Small intestine (tissue), 16 donors: ENCODE measurements at places on chromosomes 1 and 21. TPM values are rescaled to one million over a fixed set of nuclear protein-coding genes. Genes with fewer than 3 reads are reported as not detected.

The CYP4Z1 gene
- not detected for polyA plus RNA-seq

The FALEC gene
- 0.24 TPM for polyA plus RNA-seq

The OR2AK2 gene
- polyA plus RNA-seq = not detected

The CORT gene
- not detected for polyA plus RNA-seq

The PDC gene
- 0.28 TPM for polyA plus RNA-seq

DNA sequence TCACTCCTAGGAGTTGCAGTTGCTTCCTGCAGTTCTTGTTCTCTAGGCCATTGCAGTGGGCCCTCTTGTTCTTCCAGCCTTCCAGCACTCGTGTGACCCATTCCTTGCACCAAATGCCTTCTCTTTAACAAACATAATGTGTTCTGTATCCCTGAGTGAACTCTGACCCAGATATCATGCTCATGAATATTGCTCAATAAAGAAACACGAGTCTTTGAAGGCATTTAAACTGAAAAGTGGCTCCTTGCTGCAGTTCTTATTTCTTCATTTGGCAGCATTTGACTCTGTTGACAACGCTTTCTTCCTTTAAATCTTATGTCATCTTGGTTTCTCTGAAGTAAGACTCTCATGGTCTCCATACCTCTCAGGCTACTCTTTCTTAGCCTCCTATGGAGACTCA is 100.7 kb upstream of the PDE4B start:
- no peaks in the 10 kb centered on the region for H3K36me3 ChIP-seq
- H3K27me3 ChIP-seq = no peaks in the 10 kb centered on the region
- no peak overlapping the region for H3K4me3 ChIP-seq
- DNase-seq = peak; percentile 13
- no peak overlapping the region for H3K27ac ChIP-seq

DNA sequence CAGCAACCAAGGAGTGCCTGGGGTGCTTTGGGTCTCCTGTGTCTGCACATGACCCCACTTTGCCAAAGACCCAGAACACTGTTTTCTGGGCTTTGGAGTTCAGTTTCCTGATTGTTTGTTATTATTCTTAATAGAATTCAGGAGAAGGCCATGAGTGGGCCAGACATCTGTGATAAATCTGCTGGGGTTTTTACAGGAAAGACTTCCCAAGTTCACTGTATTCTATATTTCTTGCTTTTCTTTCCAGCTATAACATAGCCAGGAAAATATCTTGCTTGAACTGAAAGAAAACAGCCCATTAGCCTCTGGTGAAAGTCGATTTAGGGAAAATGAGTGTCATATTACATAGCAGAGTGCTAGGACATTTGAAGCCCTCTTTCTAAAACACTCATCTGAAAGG is 345.1 kb upstream of the USP24 start:
- H3K27ac ChIP-seq = no peak overlapping the region
- H3K4me3 ChIP-seq = no peak overlapping the region
- no peak for DNase-seq

GRCh38 chr1:197062692-197063091 is 4.4 kb downstream of the F13B start:
- no peak overlapping the region for H3K4me3 ChIP-seq
- H3K27ac ChIP-seq = no peak overlapping the region
- H3K4me1 ChIP-seq = no peaks in the 10 kb centered on the region
- no peaks in the 10 kb centered on the region for H3K27me3 ChIP-seq
- no peaks in the 10 kb centered on the region for H3K36me3 ChIP-seq
- DNase-seq = no peak

DNA sequence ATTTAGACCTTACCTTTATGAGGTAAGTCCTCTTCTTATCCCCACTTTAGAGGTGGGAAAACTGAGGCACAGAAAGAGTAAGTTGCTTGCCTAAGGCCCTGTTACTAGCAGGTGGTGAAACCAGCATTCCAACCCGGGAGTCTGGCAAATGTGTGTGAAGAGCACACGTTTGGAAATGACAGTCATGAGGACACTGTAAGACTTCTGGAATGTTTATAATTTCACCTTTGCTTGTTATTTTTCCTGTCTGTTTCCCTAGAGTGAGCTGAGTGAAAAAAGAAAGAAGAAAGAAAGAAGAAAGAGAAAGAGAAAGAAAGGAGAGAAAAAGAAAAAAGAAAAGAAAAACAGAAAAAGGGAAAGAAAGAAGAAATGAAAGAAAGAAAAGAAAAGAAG is 21.2 kb upstream of the LGALS8 start:
- DNase-seq = no peak
- no peak overlapping the region for H3K27ac ChIP-seq
- H3K27me3 ChIP-seq = no peaks in the 10 kb centered on the region
- no peaks in the 10 kb centered on the region for H3K4me1 ChIP-seq
- no peak overlapping the region for H3K4me3 ChIP-seq

DNA sequence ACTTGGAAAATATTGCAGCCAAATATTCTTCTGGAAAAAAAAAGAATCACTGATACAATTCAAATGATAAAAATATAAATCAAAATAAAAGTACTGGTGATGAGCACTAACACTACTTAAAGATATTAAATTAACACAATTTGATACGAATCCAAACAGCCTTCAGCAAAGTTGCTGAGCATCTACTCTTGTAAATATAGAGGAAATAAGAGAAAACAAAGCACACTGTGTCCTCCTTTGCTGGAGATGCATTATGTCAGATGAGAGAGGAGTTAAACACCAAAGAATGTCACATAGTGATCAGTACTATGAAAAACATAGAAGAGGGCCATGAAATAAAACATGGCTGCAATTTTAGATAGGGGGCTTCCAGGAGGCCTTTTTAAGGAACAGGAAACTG is 177.4 kb upstream of the RNPC3 start:
- no peak overlapping the region for H3K27ac ChIP-seq
- H3K36me3 ChIP-seq = no peaks in the 10 kb centered on the region
- H3K27me3 ChIP-seq = no peaks in the 10 kb centered on the region

GRCh38 chr1:61152469-61153105 is 70.2 kb downstream of the NFIA start:
- DNase-seq = peak; percentile 31
- no peak overlapping the region for H3K27ac ChIP-seq
- no peaks in the 10 kb centered on the region for H3K36me3 ChIP-seq
- peaks cover 12% of the 10 kb centered on the region for H3K4me1 ChIP-seq

DNA sequence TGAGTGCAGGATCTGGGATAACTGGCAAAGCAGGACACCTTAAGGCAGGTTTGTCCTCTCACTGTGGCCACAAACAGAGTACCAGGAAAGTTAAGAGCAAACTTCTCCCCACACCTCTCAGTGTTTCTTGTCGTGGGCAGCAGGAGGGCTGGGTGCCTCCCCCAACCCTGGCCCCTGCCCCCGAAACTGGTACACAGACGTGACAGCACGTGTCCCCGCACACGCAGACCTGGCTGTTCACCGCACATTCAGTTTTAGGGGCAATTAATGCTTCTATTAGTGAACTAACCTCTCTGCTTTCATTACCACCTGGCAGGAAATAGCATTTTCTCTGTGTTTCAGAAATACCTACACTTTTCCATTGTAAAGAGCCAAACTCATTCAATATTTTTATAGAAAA is 32.9 kb upstream of the RIPK4 start:
- no peaks in the 10 kb centered on the region for H3K4me1 ChIP-seq
- no peak overlapping the region for H3K27ac ChIP-seq
- H3K36me3 ChIP-seq = peaks cover 7% of the 10 kb centered on the region
- no peak overlapping the region for H3K4me3 ChIP-seq

DNA sequence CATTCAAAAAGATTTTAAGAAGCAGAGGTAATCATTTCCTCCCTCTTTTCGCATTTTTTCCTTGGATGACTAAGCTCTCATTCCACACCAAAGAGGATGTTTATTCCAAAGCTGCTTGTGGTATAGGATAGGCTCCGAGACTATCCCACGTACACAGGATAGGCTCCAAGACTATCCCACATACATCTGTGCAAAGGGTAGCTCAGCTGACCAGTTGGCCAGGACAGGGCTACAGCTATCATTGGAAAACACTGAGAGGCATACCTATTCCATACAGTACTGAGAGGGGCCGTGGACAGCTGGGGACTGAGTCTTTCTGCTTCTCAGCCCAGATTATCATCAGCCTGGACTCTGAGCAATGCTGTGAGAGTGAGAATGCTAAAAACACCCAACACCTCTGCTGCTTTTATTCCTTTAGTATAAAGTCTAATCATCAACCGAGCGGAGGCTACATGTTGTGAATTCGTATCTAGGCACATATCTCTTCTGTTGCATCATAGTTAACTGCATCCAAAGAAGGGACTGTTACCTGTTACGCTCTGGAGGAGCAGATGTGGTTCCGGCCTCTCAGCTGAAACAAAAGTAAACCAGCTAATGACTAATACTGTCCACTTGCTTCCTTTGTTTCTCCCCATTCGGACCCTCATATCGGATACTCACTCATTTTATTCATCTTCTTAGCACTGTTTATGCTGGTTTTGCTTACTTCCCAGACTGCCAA is 141.0 kb downstream of the TNFSF18 start:
- H3K4me3 ChIP-seq = no peak overlapping the region
- DNase-seq = no peak
- H3K27me3 ChIP-seq = no peaks in the 10 kb centered on the region

- peaks cover 66% of the 10 kb centered on the region for H3K27me3 ChIP-seq
- H3K4me1 ChIP-seq = no peaks in the 10 kb centered on the region
- no peak overlapping the region for H3K27ac ChIP-seq
- H3K36me3 ChIP-seq = no peaks in the 10 kb centered on the region
- no peak for DNase-seq
Observed at GRCh38 chr1:34165422-34165921, 442 bp upstream of the CSMD2 start.

DNA sequence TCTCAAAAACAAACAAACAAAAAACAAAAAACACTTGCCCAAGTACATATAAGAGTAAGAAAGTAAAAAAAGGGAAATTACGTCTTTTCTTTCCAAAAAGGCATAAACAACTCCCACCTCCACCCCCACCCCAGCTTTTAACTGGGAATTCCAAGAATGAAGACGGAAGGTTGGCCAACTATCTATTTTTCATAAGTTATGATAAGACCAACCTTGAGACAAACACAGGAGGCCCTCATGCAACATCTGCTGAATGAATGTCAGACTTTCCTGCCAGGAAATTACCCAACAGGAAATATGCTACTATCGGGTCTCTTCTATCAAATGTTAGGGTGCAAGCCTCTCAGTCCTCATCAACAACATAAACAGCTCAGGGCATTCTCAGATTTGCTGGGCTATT is 1.9 kb downstream of the BSDC1 start:
- peaks cover 2% of the 10 kb centered on the region for H3K36me3 ChIP-seq
- DNase-seq = no peak
- no peaks in the 10 kb centered on the region for H3K27me3 ChIP-seq

GRCh38 chr1:165697491-165697880 is 876 bp downstream of the ALDH9A1 start:
- H3K4me3 ChIP-seq = peak overlapping the region; percentile 96
- peaks cover 2% of the 10 kb centered on the region for H3K36me3 ChIP-seq

DNA sequence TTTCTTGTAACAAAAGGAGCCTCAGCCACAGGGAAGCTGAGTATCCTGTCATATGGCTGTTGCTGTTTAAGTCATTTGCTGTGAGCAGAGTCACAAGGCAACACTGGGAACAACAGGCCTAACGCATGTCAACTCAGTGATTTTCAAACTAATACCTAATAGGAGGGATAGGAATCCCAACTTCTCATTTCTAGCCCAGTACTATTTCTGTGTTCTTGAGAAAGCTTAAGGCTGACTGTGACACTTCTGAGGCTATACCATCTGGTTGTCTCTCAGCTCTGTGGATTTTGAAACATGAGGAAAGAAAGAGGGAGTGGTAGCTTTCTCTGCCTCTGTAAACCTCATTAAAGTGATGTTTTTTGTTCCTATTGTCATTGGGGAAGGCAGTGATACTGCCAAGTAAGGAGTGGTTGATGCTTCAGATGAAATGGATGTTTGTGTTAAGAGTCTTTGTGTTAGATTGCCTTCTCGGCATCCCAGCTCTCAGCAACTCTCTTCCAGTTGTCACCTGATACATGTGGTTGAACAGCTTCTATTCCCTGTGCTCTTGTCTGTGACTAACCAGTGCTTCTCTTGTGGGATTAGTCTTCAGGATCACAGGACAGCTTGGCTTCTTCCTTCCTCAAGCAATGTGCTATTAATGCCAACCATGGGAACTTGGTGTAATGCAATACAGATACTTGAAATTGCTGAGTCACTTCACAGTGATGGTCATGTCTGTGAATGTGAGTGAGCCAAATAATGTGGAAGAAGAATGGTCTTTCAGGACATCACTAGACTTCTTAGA is 166.8 kb upstream of the IVNS1ABP start:
- no peak overlapping the region for H3K27ac ChIP-seq
- peaks cover 2% of the 10 kb centered on the region for H3K4me1 ChIP-seq
- DNase-seq = no peak
- no peak overlapping the region for H3K4me3 ChIP-seq
- H3K36me3 ChIP-seq = no peaks in the 10 kb centered on the region

DNA sequence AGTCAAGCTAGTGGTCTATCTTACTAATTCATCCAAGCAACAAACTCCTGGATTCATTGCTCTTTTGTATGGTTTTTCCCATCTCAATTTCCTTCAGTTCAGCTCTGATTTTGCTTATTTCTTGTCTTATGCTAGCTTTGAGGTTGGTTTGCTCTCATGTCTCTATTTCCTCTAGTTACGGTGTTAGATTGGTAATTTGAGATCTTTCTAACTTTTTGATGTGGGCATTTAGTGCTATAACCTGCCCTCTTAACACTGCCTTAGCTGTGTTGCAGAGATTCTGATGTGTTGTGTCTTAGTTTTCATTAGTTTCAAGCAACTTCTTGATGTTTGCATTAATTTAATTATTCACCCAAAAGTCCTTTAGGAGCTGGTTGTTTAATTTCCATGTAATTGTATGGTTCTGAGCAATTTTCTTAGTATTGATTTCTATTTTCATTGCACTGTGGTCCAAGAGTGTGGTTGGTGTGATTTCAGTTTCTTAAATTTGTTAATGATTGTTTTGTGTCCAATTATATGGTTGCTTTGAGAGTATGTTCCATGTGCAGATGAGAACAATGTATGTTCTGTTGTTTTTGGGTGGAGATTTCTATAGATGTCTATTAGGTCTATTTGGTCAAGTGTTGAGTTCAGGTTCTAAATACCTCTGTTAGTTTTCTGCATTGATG is 154.6 kb downstream of the PLPPR5 start:
- H3K27me3 ChIP-seq = no peaks in the 10 kb centered on the region
- no peak for DNase-seq
- H3K27ac ChIP-seq = no peak overlapping the region

DNA sequence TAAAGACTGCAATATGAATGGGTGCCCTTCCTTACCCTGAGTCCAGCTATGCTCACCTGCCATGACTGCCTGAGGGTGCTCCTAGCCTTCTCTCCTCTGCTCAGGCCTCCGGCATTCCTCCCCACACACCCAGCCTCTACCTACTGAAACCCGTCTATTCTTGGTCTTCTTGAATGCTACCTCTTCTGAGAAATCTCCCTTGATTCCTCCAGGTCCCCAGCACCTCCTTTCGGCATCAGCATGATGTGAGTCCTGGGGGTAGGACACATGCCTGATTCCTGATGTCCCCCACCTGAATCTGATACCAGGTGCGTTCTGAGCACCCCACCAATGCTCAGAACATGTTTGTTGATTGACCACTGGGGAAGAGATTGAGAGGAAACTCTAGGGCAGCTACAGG is 8.6 kb downstream of the LDLRAD1 start:
- peaks cover 4% of the 10 kb centered on the region for H3K27me3 ChIP-seq
- H3K36me3 ChIP-seq = no peaks in the 10 kb centered on the region
- H3K27ac ChIP-seq = no peak overlapping the region
- peaks cover 15% of the 10 kb centered on the region for H3K4me1 ChIP-seq
- no peak overlapping the region for H3K4me3 ChIP-seq

- H3K27ac ChIP-seq = no peak overlapping the region
- no peaks in the 10 kb centered on the region for H3K36me3 ChIP-seq
- peaks cover 37% of the 10 kb centered on the region for H3K4me1 ChIP-seq
- no peak for DNase-seq
- no peaks in the 10 kb centered on the region for H3K27me3 ChIP-seq
Observed at GRCh38 chr1:174940646-174941175, 59.0 kb upstream of the CACYBP start.
